Hematopoietic multipotent progenitor cell treated with erythropoietin and hydrocortisone succinate and interleukin-3 and kit ligand, for 15 days (in vitro differentiated cells): ENCODE measurements at places on chromosomes 3 and 15.

DNA sequence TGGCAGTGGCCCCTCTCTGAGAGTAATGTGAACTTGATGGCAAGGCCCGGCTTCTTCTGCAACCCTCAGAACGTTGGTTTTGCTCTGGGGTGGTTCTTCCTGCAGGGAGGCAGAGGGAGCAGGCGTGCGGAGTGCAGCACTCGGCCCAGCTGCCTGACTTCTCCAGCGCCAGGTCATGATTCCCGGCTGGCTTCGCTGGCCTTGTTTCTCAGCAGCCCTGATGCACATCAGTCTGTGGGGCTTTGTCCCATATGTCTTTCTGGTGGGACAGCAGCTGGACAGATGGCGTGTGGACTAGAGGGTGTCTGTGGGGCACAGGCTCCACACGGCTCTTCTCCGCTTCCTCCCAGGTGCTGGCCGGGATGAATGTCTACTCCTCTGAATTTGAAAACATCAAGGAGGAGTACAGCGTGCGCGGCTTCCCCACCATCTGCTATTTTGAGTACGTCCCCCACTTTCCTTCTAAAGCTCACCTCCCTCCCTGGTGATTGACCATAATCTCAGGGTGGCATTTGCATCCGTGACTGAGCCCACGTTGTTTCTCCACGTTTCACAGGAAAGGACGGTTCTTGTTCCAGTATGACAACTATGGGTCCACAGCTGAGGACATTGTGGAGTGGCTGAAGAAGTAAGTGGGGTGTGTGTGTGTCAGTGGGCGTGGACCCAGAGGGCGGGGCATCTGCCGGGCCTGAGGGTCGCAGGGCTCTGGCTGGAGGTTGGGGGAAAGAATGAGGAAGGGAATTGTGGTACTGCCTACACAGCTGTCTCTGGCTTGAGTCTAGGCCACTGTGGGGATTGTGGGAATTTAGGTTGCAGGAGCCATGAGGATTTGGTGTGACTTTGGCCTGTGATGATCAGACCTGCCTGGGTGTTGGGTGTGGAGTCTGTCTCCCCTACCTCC lies 57.1 kb downstream of the PDIA5 start:
- DNase-seq = no peak

- DNase-seq = no peak
Observed at GRCh38 chr15:78280319-78281072, 16.1 kb downstream of the DNAJA4 start.

- DNase-seq = no peak
Observed at GRCh38 chr3:122497425-122497824, 17.3 kb downstream of the KPNA1 start.

DNA sequence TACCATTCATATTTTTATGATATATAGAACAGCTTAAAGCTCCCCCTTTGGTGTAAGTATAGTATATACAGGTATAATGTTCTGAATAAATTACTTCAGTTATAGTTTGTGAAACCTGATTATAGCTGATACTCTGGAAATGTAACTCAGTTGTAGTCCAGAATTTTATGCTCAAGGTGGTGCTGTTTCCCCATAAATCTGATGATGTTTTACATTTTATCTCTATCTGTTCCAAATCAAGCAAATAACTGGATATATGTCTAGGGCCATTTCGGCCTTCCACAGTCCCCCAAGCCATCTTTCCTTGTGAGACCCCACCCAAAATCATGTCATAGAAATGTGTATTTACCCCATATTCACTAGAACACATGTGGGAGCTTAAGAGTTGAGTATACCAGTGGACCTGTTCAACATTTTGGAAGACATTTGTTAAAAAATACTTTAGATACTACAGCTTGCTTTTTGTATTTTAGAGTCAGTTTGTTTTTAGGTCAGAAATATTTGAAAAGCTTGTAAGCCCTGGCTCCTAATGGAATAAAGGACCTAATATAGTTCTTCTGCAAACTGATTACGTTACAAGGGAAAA lies 107.1 kb downstream of the ATG7 start:
- DNase-seq = peak; percentile 54

GRCh38 chr3:177193688-177194268 lies 3.5 kb downstream of the TBL1XR1 start:
- no peak for DNase-seq

DNA sequence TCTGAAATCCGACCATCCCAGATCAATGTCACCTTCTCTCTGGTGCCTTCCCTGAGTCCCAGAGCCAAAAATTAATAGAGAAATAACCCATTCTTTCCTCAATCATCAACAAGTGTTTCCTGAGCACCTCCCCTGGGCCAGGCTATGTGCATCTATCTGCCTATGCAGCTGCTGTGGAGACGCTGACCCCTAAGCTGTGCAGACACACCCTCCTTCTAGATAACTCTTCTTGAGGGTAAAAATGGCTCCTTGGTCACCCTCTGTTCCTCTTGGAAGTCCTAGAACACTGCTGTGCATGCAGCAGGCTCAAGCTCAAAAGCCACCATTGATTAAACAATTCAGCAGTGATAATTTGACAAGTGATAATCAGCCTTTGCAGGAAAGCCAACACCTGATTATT lies 18.4 kb downstream of the CA12 start:
- no peak for DNase-seq

- DNase-seq = no peak
Observed at GRCh38 chr3:194130188-194130587, 5.8 kb upstream of the HES1 start.

DNA sequence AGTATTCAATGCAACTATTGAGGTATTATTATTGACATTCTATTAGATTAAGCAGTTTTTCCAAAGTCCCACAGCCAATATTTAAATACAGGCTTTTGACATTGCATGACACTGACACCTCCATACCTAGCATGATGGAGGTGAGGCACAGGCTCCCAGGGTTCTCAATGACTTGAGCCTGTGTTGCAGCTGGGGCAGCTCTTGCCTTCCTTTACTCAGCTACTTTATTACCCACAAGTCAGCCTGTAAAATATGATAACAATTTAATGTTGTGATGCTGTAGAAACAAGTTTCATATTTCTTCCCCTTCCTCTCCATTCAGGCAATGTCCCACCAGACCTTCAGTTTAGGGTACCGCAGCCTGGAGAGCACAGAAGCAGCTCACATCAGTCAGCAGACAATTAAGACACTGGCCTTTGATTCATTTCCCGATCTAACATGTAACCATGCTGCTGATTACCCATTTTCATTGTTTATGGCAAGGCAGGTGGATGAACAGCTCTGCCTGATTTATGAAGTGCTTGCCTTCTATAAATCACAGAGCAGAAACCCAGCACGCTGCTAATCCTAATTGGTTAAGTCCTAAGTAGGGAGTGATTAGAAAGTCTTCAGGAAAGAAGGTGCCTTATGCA lies 826.1 kb downstream of the AGBL1 start:
- no peak for DNase-seq

- DNase-seq = no peak
Observed at GRCh38 chr3:8385848-8386620, 115.6 kb upstream of the LMCD1 start.

GRCh38 chr3:82103241-82103640 lies 341.8 kb upstream of the GBE1 start:
- DNase-seq = no peak

DNA sequence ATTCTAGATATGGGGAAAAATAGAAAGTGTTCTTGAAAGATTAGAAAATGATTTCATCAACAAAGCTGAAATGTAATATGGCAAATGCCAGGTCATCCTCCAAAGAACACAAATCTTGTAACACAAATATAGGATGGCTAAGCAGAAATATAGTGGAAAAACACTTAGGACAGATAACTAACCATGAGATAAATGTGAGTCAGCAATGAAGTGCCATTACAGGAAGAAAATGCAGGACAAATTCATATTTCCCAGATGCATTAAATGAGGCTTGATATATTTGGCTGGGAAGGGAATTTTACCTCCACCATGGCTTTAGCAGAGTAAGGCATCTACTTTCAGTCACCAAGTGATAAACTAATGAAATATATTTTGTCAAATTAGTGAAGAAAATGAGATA lies 92.8 kb upstream of the SEMA6D start:
- DNase-seq = no peak

DNA sequence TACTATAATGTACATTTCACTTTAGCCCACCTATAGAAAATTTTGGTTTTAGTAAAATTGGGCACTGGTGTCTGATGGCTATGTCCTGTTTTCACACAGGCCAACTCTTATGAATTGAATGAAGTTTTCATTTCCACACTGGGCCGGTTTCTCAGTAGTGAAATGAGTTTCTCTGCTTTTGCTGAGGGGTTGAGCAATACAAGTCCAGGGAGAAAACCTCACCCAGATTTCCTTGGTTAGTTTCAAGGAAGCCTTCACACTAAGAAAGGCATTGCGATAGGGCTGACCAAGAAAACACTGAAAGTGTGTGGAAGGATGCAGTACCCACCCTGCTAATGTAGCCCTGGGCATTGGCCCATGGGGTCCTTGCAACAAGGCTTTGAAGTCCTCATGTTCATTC lies 331.5 kb upstream of the CFAP20DC start:
- no peak for DNase-seq

DNA sequence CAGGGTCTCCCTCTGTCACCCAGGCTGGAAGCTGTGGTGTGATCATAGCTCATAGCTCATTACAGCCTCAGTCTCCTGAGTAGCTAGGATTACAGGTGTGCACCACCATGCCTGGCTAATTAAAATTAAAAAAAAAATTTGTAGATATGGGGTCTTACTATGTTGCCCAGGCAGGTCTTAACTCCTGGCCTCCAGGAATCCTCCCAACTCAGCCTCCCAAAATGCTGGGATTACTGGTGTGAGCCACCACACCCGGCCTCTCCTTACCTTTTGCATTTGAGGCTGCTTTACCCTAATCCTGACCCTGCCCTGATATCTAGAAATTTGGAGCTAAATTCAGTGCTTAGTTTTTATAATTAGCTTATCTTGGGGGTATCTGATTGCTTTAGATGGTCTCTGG lies 83.2 kb upstream of the GCNT3 start:
- no peak for DNase-seq

DNA sequence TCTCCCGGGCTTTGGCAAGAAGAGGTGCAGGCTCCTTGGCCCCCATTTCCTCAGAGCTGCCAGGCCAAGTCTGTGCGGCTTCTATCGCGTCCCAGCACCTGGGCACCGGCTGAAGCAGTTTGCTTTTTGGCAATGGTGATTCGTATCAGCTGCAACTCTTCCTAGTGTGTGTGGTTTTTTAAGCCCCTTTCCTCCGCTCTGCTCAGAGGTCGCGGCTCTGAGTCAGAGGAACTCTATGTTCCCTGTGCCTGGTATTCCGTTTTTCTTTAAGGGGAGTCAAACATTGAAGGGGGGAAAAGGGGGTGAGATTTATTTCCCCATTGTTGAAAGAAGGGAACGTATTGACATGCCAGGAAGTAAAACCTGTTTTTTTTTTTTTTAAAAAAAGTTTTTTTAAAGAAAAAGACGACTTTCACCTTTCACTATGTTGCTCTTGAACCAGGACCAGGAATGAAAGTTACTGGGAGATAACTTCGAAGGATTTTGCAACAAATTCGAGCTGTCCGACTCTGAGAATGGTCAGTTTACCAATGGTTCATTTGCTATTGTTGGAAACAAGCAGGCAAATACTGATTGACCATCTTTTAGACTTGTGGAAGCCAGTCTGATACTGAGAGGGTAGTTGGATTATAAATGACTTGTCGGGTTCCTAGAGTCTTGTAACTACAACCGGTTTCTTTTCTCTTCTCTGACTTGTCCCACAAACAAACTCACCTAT lies 1.1 kb downstream of the ARMC8 start:
- peak; percentile 79 for DNase-seq
